Stomach (tissue), 19 donors: ENCODE measurements at places on chromosomes 5 and 9. TPM values are rescaled to one million over a fixed set of nuclear protein-coding genes. Genes with fewer than 3 reads are reported as not detected.

- no peaks in the 10 kb centered on the region for H3K27me3 ChIP-seq
- H3K4me3 ChIP-seq, result no peak overlapping the region
- H3K36me3 ChIP-seq, result no peaks in the 10 kb centered on the region
- H3K27ac ChIP-seq, result no peak overlapping the region
Measured at GRCh38 chr9:115668521-115668920, 485.1 kb upstream of the PAPPA start.

DNA sequence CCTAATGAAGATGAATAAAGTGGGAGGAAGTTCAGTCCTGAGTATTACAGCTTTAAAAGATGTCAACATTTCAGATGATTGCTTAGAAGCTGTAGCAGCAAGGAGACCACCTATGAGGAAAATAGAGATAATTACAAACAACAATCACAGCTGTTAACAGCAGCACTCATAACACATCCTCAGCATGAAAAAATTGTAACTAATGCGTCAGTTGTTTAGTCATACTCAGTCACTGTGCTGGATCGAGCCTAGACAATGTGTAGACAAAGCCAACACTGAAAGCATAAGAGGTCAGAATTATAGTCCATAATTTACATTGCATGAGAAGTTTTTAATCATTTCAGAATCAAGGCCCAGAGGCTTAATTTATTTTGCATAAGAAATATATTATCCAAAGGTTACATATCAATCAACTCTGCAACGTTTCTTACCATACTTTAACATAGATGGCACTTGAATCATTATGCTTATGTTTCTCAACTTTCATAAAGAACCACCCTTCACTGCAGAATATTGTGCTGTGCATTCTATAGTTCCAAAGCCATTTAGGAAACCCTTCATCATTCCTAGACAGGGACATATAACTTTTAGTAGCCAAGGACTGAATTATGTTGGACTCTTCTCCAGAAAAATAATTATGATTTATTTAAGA, 60.2 kb upstream of the HAPLN1 start:
- no peaks in the 10 kb centered on the region for H3K27me3 ChIP-seq
- H3K27ac ChIP-seq, result no peak overlapping the region
- H3K4me1 ChIP-seq, result no peaks in the 10 kb centered on the region
- H3K4me3 ChIP-seq, result no peak overlapping the region

C8G gene
- not detected for total RNA-seq

VCAN gene
- 29.2 TPM for total RNA-seq

DNA sequence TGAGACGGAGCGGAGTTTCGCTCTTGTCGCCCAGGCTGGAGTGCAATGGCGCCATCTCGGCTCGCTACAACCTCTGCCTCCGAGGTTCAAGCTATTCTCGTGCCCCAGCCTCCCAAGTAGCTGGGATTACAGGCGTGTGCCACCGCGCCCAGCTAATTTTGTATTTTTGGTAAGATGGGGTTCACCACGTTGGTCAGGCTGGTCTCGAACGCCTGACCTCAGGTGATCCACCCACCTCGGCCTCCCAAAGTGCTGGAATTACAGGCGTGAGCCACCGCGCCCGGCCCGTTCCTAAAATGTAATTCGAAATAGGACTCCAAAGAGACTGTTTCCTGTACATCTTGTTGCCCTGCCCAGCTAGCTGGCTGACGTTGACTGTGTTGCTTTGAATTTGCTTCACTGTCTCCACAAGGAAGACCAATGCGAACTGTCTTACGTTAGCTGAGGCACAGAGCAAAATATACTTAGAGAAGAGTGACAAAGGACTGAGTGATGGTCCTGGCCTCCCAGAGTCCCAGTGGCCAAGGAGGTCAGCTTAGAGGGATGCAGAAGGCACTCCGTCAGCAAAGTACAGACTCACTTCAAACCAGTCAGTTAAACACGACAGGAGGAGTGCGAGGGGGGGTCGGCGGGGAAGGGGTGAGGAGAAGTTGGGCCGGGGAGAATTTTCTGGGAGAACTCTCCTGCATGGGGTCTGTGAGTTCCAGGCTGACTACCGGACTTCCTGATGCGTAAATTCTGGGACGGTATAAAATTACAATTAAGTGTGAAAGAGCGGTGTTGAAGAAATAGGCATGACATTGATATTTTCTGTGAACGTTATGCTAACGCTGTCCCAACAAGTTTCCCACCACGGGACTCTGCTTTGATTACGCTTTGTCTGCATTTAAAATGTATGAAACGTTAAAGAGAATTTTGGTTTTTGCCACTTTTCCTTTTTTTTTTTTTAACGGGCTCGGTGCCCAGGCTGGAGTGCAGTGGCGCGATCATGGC, 6.8 kb upstream of the TRIM41 start:
- no peak for DNase-seq
- H3K27me3 ChIP-seq, result no peaks in the 10 kb centered on the region
- peak overlapping the region; percentile 50 for H3K4me3 ChIP-seq
- H3K4me1 ChIP-seq, result peaks cover 12% of the 10 kb centered on the region

IFNB1 gene
- total RNA-seq, result not detected

DNA sequence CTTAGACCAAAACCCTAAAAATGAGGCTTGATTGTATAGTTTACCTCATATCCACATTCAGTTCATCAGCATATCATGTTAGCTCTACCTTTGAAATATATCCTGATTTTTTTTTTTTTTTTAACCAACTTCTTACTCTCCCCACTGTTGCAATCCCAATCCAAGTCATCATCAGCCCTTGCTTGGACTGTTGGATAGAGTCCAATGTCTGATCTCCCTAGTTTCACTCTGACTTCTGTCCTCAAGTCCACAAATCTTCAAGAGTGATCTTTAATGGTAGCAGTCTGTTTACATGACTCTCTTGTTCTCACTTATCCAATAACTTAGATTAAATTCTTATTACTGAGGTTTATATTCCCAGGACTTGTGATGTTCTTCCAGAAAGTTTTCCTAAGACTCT, 30.8 kb downstream of the NAA35 start:
- H3K4me1 ChIP-seq, result no peaks in the 10 kb centered on the region
- peaks cover 5% of the 10 kb centered on the region for H3K36me3 ChIP-seq
- no peaks in the 10 kb centered on the region for H3K27me3 ChIP-seq
- H3K4me3 ChIP-seq, result no peak overlapping the region
- H3K27ac ChIP-seq, result no peak overlapping the region

DNA sequence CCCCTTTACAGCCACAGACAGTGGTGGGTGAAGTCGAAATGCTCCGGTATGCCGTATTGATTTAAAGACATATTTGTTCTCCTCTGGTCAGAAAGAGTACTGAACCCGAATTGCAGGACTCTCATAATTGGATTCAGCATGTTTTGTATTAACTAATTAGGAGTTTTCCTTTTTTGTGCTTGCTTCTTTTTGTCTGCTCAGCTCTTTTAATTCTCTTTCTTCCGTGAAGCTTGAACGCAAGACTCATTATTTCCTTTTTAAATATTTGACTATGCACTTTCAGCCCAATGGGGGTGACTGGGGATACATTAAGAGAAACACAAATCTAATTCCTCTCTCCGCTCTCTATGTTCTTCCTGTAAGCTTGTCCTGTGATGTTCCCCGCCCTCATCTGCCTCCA, 246.6 kb upstream of the IRX2 start:
- H3K27ac ChIP-seq, result no peak overlapping the region
- H3K36me3 ChIP-seq, result no peaks in the 10 kb centered on the region
- no peaks in the 10 kb centered on the region for H3K27me3 ChIP-seq
- no peak overlapping the region for H3K4me3 ChIP-seq
- no peak for DNase-seq
- no peaks in the 10 kb centered on the region for H3K4me1 ChIP-seq

PCDHA12 gene
- 0.55 TPM for total RNA-seq

NFIB gene
- 624 TPM for total RNA-seq

- H3K27me3 ChIP-seq, result no peaks in the 10 kb centered on the region
- H3K4me3 ChIP-seq, result no peak overlapping the region
- no peaks in the 10 kb centered on the region for H3K36me3 ChIP-seq
- no peaks in the 10 kb centered on the region for H3K4me1 ChIP-seq
- H3K27ac ChIP-seq, result no peak overlapping the region
- no peak for DNase-seq
Measured at GRCh38 chr5:41882765-41883164, 12.5 kb upstream of the OXCT1 start.

PCDH12 gene
- total RNA-seq, result 4.1 TPM

DNA sequence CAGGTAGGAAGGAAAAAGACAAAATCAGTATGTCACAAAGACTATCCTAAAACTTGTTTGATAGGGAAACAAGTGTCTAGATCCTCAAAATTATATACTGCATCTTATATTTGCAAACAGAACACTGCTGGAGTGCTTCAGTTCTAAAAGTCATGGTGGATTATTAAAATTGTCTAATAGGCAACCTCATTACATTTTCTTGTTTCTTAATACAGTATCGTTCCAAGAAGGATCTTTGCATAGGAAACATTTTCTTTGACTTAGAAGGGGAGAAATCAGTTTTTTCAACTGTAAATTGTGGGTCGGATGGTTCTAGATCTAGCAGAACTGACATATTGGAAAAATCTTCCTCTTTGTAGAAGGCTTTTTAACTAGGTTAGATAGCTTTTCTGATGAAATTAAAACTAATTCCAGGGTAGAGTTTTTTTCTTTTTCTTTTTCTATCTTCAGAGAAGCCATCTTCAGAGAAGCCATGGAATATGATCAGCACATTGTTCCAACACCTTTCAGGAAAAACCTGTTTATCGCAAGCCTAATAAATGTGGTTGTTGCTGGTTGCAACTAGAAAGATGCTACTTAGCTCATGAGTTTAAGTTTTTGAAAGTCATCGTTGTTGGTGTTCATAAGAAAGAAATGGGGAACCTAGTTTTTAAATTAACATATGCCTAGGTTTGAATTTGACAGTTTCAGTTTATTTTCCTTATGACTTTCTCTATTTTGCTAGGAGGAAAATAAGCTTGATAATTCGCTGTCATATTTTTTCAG, 7.4 kb downstream of the CPEB4 start:
- H3K4me3 ChIP-seq, result no peak overlapping the region
- H3K4me1 ChIP-seq, result peaks cover 92% of the 10 kb centered on the region
- no peaks in the 10 kb centered on the region for H3K27me3 ChIP-seq
- DNase-seq, result no peak

DNA sequence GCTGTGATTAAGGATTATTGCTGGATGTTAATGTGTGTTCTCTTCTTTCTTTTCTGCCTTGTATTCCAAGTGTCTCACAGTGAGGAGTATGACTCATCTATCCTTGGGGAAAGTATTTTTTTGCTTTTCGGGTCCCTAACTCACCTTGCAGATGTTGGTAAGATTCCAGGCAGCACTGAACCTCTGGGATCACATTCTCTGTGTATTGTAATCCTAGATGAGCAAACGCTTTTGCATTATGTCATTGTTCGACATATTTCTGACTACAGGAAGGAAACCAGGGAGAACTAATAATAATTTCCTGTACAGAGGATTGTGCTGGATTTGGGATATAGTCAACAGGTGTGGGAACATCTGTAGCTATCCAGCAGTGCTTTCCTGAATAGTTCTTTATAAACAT, 246.1 kb upstream of the TUT7 start:
- no peaks in the 10 kb centered on the region for H3K36me3 ChIP-seq
- no peak for DNase-seq
- H3K4me1 ChIP-seq, result no peaks in the 10 kb centered on the region
- no peak overlapping the region for H3K27ac ChIP-seq
- H3K27me3 ChIP-seq, result no peaks in the 10 kb centered on the region

GRCh38 chr9:2824564-2824963, 19.3 kb downstream of the PUM3 start:
- H3K27ac ChIP-seq, result no peak overlapping the region
- H3K4me3 ChIP-seq, result no peak overlapping the region
- no peaks in the 10 kb centered on the region for H3K27me3 ChIP-seq
- DNase-seq, result no peak

DNA sequence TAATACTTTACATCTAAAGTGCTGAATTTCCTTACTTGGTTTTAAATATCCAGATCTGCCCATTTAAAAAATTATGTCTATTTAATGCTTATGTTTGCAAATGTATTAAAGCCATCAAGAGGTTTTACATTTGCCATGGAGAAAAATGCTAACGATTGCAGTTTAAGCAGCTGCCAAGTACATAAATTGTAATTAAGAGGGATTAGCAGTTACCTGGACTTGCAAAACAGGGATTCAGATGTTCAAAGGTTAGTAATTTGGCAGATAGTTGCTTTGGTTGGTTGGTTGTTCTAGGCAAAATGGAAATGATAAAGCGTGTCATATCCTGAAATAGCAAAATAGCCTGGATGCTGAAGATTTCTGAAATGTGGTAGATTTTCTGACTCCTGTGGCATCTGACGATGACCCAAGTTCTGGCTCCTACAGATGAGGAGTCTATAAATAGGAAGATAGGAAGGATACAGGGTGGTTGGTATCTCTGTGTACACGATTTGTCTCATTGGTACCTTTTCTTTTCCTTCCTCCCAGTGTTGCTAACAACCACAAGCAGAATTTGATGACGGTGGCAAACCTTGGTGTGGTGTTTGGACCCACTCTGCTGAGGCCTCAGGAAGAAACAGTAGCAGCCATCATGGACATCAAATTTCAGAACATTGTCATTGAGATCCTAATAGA, 282.9 kb downstream of the NR3C1 start:
- peaks cover 16% of the 10 kb centered on the region for H3K36me3 ChIP-seq
- no peak for DNase-seq
- no peaks in the 10 kb centered on the region for H3K27me3 ChIP-seq
- H3K4me3 ChIP-seq, result no peak overlapping the region

DNA sequence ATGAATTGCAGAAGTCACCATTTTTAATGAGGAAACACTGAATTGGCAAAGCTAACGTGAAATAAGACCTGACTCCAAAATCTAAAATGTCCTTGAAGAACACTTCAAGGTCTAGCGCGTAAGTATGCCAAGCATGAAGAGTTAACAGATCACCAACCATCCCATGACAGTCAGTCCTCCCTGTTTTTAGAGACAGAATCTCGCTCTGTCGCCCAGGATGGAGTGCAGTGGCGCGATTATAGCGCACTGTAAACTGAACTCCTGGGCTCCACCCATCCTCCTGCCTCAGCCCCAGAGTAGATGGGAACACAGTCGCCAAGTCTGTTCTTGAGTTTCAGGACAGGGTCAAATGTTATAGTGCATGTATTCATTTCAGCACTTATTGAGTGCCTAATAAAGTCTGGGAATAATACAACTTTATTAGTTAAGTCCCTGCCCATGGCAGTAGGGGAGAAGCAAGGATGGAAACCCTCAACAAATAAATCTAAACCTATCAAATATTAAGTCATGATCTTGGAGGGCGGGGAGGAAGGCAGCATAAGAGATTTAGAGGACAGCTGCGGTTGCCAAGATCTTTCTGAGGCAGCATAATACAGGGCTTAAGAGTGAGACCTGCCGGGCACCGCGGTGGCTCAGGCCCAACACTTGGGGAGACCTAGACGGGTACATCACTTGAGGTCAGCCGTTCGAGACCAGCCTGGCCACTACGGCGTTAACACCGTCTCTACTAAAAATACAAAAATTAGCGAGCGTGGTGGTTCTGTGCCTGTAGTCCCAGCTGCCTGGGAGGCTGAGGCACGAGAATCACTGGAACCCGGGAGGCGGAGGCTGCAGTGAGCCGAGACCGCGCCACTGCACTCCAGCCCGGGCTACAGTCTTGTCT, 1.1 kb downstream of the ATPSCKMT start:
- H3K4me3 ChIP-seq, result peak overlapping the region; percentile 99
- peaks cover 42% of the 10 kb centered on the region for H3K4me1 ChIP-seq
- peaks cover 2% of the 10 kb centered on the region for H3K36me3 ChIP-seq
- DNase-seq, result no peak
